ENCODE measurements at places on chromosomes 4 and X. TPM values are rescaled to one million over a fixed set of nuclear protein-coding genes. Genes with fewer than 3 reads are reported as not detected.

GRCh38 chr4:56931924-56932323 is 24.2 kb downstream of the REST start:
- DNase-seq = no peak

DNA sequence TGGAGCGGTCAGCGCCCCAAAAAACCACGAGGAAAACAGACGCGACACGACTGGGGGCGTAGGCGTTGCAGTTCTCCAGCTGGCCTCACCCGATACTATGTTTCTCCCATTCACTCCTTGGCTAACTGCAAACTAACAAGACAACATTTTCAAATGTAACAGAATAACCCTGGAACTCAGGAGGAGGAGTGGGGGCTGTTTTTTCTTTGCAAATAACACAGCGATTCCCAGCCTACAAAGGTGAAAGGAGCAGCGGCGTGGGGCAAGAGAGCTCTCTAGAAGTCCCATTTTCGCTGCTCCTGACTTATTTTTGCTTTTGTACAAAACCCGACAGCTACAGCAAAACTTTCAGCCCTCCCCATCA is 1.6 kb downstream of the SOX3 start:
- DNase-seq = no peak

- no peak for DNase-seq
Measured at GRCh38 chr4:23232987-23233386, 540.2 kb downstream of the GBA3 start.

DNA sequence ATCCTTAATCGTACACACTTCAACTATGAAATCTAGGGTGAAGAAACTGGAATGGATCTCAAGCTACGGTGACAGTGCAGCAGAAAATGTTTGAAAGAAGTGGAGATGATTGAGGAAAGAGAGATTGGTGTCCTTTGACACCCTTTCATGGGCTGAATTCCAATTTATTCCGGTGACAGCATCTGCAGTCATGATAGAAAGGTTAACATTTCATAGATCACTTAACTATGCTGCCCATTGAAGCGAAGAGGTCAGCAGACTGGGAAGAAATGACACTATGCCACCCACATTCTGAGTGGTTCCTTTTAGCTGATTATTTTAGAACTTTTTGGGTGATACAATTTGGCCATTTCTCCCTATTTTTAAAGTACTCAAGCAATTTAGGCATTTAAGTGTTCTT is 82.3 kb downstream of the DNAAF6 start:
- DNase-seq = no peak

- no peak for DNase-seq
Measured at GRCh38 chr4:158793021-158793420, 24.2 kb downstream of the FNIP2 start.

The FRMPD4 gene
- total RNA-seq = 0.16 TPM

The PLAC8 gene
- total RNA-seq = 16.6 TPM
